H9 (cell line): ENCODE measurements at places on chromosomes 12 and 14. TPM values are rescaled to one million over a fixed set of nuclear protein-coding genes. Genes with fewer than 3 reads are reported as not detected.

CIDEB gene
- total RNA-seq, result not detected in 2 replicates

CCDC197 gene
- total RNA-seq, result not detected in 2 replicates

FIGNL2 gene
- 19.5 and 19.7 TPM in 2 replicates for total RNA-seq

LRP1-AS gene
- total RNA-seq, result not detected in 2 replicates

HVCN1 gene
- total RNA-seq, result 5.2 and 5.5 TPM in 2 replicates

GRCh38 chr12:87953256-87953860, 75.8 kb downstream of the C12orf50 start:
- H3K4me1 ChIP-seq, result no peaks in the 10 kb centered on the region
- no peak overlapping the region for H3K27ac ChIP-seq
- no peaks in the 10 kb centered on the region for H3K36me3 ChIP-seq
- DNase-seq, result no peak
- no peak overlapping the region for H3K4me3 ChIP-seq
- no peaks in the 10 kb centered on the region for H3K27me3 ChIP-seq

GRCh38 chr12:108700833-108701541, 30.3 kb downstream of the CORO1C start:
- H3K36me3 ChIP-seq, result peaks cover 44% of the 10 kb centered on the region
- no peak overlapping the region for H3K27ac ChIP-seq
- H3K4me1 ChIP-seq, result peaks cover 6% of the 10 kb centered on the region; the same call in 1 of the 2 replicates

DNA sequence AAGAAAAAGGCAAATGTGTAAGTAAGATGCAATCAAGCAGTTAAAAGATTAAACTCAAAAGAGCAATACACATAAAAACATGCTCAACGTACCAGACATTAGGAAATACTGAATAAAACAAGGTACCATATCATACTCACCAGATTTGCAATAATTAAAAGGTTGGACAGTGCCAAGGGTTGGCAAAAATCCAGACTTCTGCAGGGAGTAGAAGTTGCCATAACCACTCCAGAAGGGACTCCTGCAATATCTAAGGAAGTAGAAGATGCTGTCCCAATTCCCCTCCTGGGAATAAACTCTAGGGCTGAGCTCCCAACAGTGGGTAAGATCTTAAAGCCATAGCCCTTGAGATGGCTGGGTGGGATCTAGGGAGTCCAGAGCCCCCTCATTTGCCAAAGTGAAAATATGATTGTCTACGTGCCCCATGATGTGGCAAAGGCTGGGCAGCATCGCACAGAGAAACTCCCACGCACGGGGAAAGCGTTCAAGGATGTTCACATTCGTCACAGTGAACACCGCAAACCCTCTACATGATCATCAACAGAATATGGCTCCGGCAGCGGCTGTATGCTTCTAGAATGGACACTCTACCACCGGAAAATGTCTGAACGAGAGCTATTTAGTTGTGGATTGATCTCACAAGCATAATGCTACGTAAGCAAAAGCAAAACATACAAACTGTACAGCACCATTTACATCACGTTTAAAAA, 12.3 kb downstream of the KCTD10 start:
- no peaks in the 10 kb centered on the region for H3K27me3 ChIP-seq
- no peak overlapping the region for H3K27ac ChIP-seq
- H3K4me1 ChIP-seq, result peaks cover 32% of the 10 kb centered on the region
- no peak overlapping the region for H3K4me3 ChIP-seq
- no peak for DNase-seq

DNA sequence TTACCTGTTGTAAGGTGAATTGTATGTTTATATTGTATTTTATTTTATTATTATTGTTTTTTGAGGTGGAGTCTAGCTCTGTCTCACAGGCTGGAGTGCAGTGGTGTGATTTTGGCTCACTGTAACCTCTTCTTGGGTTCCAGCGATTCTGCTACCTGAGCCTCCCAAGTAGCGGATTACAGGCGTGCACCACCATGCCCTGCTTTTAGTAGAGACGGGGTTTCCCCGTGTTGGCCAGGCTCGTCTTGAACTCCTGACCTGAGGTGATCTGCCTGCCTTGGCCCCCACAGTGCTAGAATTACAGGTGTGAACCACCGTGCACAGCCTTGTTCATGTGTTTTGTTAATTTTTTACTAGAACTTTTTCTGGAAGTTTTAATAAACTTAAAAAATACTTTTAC, 3.8 kb downstream of the ATF7IP start:
- H3K4me3 ChIP-seq, result no peak overlapping the region
- H3K4me1 ChIP-seq, result peaks cover 2% of the 10 kb centered on the region; the same call in 1 of the 2 replicates
- H3K27me3 ChIP-seq, result no peaks in the 10 kb centered on the region
- H3K36me3 ChIP-seq, result peaks cover 22% of the 10 kb centered on the region

GRCh38 chr14:28676479-28676878, 90.1 kb upstream of the FOXG1 start:
- H3K4me3 ChIP-seq, result no peak overlapping the region
- no peaks in the 10 kb centered on the region; the same call in 2 of the 3 replicates for H3K36me3 ChIP-seq
- H3K27ac ChIP-seq, result no peak overlapping the region
- no peaks in the 10 kb centered on the region for H3K4me1 ChIP-seq

GRCh38 chr14:56092763-56093162, 25.4 kb upstream of the PELI2 start:
- DNase-seq, result no peak
- no peaks in the 10 kb centered on the region for H3K27me3 ChIP-seq
- peaks cover 8% of the 10 kb centered on the region; the same call in 1 of the 2 replicates for H3K4me1 ChIP-seq
- H3K4me3 ChIP-seq, result no peak overlapping the region

DNA sequence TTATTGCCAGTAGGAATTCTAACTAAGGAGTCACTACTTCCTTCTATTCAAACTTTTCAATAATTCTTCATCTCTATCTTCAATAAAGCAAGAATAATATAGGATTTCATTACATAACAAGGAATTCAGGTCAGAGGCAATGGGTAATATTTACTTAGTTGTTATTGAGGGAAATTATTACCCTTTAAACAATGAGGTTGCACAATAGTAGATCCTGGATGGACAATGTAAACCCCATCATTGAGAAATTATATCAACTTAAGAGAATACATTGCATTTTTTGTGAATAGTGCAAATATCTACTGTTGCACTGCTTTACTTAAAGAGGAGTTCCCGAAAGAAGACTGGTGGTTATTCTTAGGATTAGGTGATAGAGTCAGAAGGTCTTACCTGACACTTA, 43.8 kb downstream of the A2M start:
- H3K27me3 ChIP-seq, result no peaks in the 10 kb centered on the region
- H3K4me1 ChIP-seq, result no peaks in the 10 kb centered on the region
- DNase-seq, result no peak
- no peak overlapping the region for H3K27ac ChIP-seq

DNA sequence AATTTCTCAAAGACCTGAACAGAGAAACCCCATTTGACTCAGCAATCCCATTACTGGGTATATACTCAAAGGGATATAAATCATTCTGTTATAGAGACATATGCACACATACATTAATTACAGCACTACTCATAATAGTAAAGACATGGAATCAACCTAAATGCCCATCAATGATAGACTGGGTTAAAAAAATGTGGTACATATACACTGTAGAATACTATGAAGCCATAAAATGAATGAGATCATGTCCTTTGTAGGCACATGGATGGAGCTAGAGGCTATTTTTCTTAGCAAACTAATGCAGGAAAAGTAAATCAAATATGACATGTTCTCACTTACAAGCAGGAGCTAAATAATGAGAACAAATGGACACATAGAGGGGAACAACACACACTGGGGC, 303.8 kb downstream of the BTG1 start:
- H3K27me3 ChIP-seq, result no peaks in the 10 kb centered on the region
- H3K36me3 ChIP-seq, result no peaks in the 10 kb centered on the region
- no peak overlapping the region for H3K4me3 ChIP-seq
- DNase-seq, result no peak

DNA sequence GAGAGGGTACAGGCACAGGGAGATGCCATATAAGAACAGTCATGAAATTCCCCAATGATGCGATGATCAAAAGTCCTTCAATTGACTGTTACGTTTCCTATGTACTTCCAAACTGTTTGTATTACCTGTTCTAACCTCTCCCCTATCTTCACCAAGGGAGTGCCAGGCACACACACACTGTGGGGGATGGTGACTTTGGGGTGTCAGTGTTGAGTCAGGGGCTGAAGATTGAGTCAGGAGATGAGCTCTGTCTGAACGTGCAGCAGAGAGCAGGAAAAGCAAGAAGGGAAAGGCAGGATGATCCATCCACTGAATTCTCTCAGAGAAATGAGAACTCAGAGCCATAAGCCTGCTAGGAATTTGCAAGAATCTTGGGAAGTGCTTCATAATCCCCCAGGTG, 153.4 kb downstream of the EFCAB11 start:
- no peaks in the 10 kb centered on the region for H3K27me3 ChIP-seq
- no peak overlapping the region for H3K27ac ChIP-seq
- no peak overlapping the region for H3K4me3 ChIP-seq
- no peak for DNase-seq
- H3K36me3 ChIP-seq, result no peaks in the 10 kb centered on the region
- no peaks in the 10 kb centered on the region for H3K4me1 ChIP-seq

DNA sequence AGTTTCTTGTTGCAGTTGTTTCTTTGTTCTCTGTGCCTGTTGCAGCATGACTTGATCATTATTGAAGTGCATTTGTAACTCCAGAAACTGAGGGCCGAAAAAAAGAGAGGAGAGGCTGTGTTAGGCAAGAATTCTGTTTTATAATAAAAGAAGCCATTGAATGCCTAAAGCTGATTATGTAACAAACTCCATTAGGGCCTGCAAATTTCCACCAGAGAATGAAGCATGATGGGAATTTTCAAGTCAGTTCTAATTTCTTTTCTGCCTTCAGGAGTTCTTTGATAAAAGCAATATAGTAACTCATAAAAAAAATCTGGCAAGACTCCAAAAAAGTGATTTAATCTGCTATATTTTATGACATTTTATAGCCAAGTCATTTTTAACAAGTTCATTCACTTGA, 156.7 kb upstream of the RASSF8 start:
- no peak overlapping the region for H3K27ac ChIP-seq
- H3K4me3 ChIP-seq, result no peak overlapping the region
- H3K4me1 ChIP-seq, result peaks cover 5% of the 10 kb centered on the region; the same call in 1 of the 2 replicates
- no peaks in the 10 kb centered on the region for H3K27me3 ChIP-seq

DNA sequence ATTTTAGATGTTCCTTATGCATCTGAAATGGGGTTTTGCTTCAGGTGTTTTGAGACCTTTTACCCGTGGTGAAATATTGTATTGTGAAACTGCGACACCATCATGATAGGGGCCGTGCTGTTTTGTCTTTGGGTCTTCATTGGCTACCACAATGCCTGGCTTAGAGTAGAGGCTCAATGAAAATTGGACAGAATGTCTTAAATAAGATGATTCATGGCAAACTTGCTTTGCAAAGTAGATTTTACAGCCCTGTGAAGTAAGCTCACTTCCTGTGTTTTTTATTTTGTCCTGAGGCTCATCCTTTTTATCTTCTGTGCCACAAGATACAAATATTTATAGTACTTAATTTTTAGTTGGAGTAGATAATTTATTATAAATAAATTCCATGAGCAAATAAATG, 111.3 kb upstream of the FRMD6 start:
- no peaks in the 10 kb centered on the region for H3K36me3 ChIP-seq
- no peak for DNase-seq
- no peaks in the 10 kb centered on the region for H3K27me3 ChIP-seq
- H3K4me3 ChIP-seq, result no peak overlapping the region

GRCh38 chr12:124165695-124166094, 129.2 kb upstream of the RFLNA start:
- DNase-seq, result no peak
- H3K27me3 ChIP-seq, result no peaks in the 10 kb centered on the region
- no peak overlapping the region for H3K4me3 ChIP-seq
- H3K36me3 ChIP-seq, result peaks cover 23% of the 10 kb centered on the region

GRCh38 chr14:51676549-51676948, 24.8 kb downstream of the FRMD6 start:
- H3K36me3 ChIP-seq, result no peaks in the 10 kb centered on the region
- H3K4me1 ChIP-seq, result no peaks in the 10 kb centered on the region
- H3K4me3 ChIP-seq, result no peak overlapping the region
- H3K27ac ChIP-seq, result no peak overlapping the region
- H3K27me3 ChIP-seq, result no peaks in the 10 kb centered on the region

- H3K4me3 ChIP-seq, result no peak overlapping the region
- no peak for DNase-seq
- H3K27me3 ChIP-seq, result no peaks in the 10 kb centered on the region
- no peaks in the 10 kb centered on the region; the same call in 1 of the 2 replicates for H3K4me1 ChIP-seq
- no peaks in the 10 kb centered on the region for H3K36me3 ChIP-seq
- no peak overlapping the region for H3K27ac ChIP-seq
Measured at GRCh38 chr14:57169901-57170300, 98.8 kb downstream of the EXOC5 start.

GRCh38 chr14:88961214-88961613, 136.8 kb downstream of the TTC8 start:
- no peak for DNase-seq
- no peaks in the 10 kb centered on the region for H3K36me3 ChIP-seq
- H3K4me3 ChIP-seq, result no peak overlapping the region

- no peak overlapping the region for H3K27ac ChIP-seq
- no peaks in the 10 kb centered on the region; the same call in 1 of the 2 replicates for H3K4me1 ChIP-seq
- no peak overlapping the region for H3K4me3 ChIP-seq
- 0 out of 3 replicates have a peak, but pooled peaks cover 2% of the 10 kb centered on the region for H3K36me3 ChIP-seq
- no peak for DNase-seq
- no peaks in the 10 kb centered on the region for H3K27me3 ChIP-seq
Measured at GRCh38 chr14:61433169-61433568, 111.8 kb downstream of the PRKCH start.
